Subcutaneous preadipocyte (primary cell): ENCODE measurements at places on chromosomes 5 and 9. TPM values are rescaled to one million over a fixed set of nuclear protein-coding genes. Genes with fewer than 3 reads are reported as not detected.

Gene OR1Q1
- not detected in 2 replicates for total RNA-seq

Gene GRIA1
- total RNA-seq = under 0.01 TPM in 1 of 2 replicates, not detected in the other

Gene VCP
- total RNA-seq = 288 and 366 TPM in 2 replicates

Gene SERF1A
- 4.4 and 6.6 TPM in 2 replicates for total RNA-seq

Gene TEX48
- not detected in 2 replicates for total RNA-seq

Gene CORO2A
- total RNA-seq = under 0.01 and 0.39 TPM in 2 replicates

Gene F2RL1
- total RNA-seq = 2.9 and 3.1 TPM in 2 replicates

Gene RLN1
- total RNA-seq = not detected in 2 replicates
